ENCODE measurements at places on chromosomes 12 and 14. TPM values are rescaled to one million over a fixed set of nuclear protein-coding genes. Genes with fewer than 3 reads are reported as not detected.

- H3K27me3 ChIP-seq: no peaks in the 10 kb centered on the region
- no peaks in the 10 kb centered on the region for H3K36me3 ChIP-seq
- H3K27ac ChIP-seq: peak overlapping the region; percentile 89
- peak overlapping the region; percentile 80 for H3K4me3 ChIP-seq
Measured at GRCh38 chr14:58395562-58395811, 243 bp upstream of the TOMM20L start.

- peak overlapping the region; percentile 40 for H3K27ac ChIP-seq
- H3K4me1 ChIP-seq: peaks cover 9% of the 10 kb centered on the region
- H3K4me3 ChIP-seq: no peak overlapping the region
Measured at GRCh38 chr14:100294213-100294962, 11.9 kb downstream of the SLC25A29 start.

GRCh38 chr12:57553343-57554202 is 3.7 kb downstream of the KIF5A start:
- no peaks in the 10 kb centered on the region for H3K4me1 ChIP-seq
- H3K4me3 ChIP-seq: no peak overlapping the region
- no peak overlapping the region for H3K27ac ChIP-seq

DNA sequence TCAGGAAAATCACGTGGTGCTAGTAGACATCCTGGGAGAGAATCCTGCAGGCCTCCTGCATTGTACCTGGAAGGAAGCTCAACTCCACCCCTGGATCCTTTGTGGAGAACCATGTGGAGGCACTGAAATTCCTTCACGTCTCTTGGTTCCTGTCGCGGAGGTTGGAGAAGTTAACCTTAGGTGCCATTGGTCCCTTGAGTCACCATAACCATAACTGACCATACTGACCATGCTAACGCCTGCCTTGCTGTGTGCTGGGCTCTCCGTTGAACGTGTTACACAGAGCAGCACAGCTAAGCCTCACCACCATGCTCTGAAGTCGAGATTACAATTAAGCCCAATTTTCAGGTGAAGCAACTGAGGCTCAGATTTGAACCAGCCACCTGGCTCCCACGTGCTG is 18.6 kb downstream of the C14orf132 start:
- H3K36me3 ChIP-seq: no peaks in the 10 kb centered on the region
- H3K27me3 ChIP-seq: no peaks in the 10 kb centered on the region
- DNase-seq: no peak
- H3K4me1 ChIP-seq: no peaks in the 10 kb centered on the region
- H3K4me3 ChIP-seq: no peak overlapping the region
- no peak overlapping the region for H3K27ac ChIP-seq

CIDEB gene
- total RNA-seq: 10.4 TPM

CCDC184 gene
- total RNA-seq: 2.0 TPM

GRCh38 chr12:103647267-103647666 is 60.2 kb downstream of the STAB2 start:
- H3K36me3 ChIP-seq: no peaks in the 10 kb centered on the region
- no peak for DNase-seq
- H3K4me3 ChIP-seq: no peak overlapping the region
- no peak overlapping the region for H3K27ac ChIP-seq

DNA sequence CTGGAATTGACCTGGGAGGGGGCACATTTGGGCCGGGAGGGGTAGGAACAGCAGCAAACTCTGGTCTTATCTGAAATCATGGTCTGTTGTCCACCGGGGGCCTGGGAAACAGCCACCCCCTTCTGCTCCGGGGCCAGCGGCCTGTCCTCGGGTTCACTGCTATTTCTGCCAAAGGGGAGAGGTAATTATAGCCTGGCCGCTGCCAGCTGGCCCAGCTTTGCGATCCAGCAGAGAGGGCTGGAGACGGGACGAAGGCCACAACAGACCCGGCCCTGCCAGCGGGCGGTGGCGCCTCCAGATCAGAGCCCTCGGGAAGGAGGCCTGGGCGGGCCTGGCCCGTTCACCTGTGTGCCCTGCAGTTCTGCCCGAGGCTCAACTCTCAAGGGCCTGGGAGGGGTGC is at the start of gene C14orf180:
Gene C14orf180 (plus strand): TSS at position 258 of the 400 bp plus-strand sequence. CDS start 6,667 bp downstream, outside the sequence.
- peaks cover 5% of the 10 kb centered on the region for H3K4me1 ChIP-seq
- no peak within 1 kb of the TSS for H3K27ac ChIP-seq
- H3K27me3 ChIP-seq: no peaks in the 10 kb centered on the region

PRPF39 gene
- total RNA-seq: 54.4 TPM

- H3K27ac ChIP-seq: no peak overlapping the region
- no peak for DNase-seq
- no peaks in the 10 kb centered on the region for H3K36me3 ChIP-seq
- no peaks in the 10 kb centered on the region for H3K4me1 ChIP-seq
Measured at GRCh38 chr12:54870048-54870447, 15.7 kb downstream of the MUCL1 start.

- H3K4me1 ChIP-seq: no peaks in the 10 kb centered on the region
- DNase-seq: no peak
- H3K4me3 ChIP-seq: no peak overlapping the region
- no peaks in the 10 kb centered on the region for H3K36me3 ChIP-seq
- no peak overlapping the region for H3K27ac ChIP-seq
Measured at GRCh38 chr12:58728397-58728796, 191.9 kb downstream of the LRIG3 start.

DNA sequence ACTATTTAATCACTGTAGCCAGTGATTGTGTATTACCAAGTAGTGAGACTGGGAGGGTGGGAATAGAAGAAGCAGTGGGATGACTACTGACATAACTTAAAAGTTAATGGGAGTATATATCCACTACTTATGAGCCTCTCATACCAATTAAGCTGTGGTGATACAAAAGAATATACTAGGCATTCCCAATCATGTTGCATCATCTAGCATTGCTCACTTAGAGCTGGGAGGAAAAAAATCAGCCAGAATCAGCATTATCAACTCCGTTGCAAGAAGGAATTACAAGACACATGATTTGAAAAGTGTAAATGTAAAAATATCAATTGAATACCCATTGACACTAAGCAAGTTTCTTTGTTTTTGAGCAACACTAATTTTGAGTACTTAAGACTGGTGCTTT is 745 bp upstream of the PPP1R36 start:
- H3K27ac ChIP-seq: no peak overlapping the region
- no peak overlapping the region for H3K4me3 ChIP-seq
- H3K36me3 ChIP-seq: no peaks in the 10 kb centered on the region
- H3K27me3 ChIP-seq: peaks cover 6% of the 10 kb centered on the region

DNA sequence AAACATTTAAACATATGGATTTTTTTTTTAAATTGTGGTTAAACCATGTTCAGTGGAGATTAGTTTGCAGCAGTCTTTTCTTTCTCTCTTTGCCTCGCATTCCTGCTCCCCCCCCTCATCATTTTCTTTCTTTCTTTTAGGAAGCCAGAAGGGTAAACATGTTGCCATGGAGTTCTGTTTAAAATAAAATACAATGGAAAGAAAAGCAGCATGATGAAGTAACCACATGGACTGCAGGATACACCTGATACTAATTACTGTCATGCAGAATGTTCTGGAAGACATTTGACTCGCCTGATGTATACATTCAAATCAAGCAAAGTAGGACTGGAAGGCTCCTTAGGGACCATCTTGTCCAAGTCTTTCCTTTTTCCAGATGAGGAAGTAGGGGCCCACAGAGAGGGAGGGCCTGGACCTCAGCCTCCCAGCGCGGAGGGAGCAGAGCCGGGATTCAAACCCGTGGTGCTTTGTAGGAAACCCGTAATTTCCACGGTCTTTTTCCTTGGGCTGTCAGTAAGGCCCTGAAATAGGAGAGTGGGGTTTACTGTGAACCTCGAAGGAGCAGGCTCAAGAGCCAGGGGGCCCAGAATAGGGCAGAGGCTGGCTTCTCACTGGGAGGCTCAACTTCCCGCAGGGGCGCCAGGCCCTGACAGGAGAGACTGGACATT is 2.4 kb upstream of the MEG3 start:
- H3K27ac ChIP-seq: no peak overlapping the region
- H3K27me3 ChIP-seq: no peaks in the 10 kb centered on the region
- H3K4me1 ChIP-seq: no peaks in the 10 kb centered on the region

GLIPR1L1 gene
- total RNA-seq: not detected

DNA sequence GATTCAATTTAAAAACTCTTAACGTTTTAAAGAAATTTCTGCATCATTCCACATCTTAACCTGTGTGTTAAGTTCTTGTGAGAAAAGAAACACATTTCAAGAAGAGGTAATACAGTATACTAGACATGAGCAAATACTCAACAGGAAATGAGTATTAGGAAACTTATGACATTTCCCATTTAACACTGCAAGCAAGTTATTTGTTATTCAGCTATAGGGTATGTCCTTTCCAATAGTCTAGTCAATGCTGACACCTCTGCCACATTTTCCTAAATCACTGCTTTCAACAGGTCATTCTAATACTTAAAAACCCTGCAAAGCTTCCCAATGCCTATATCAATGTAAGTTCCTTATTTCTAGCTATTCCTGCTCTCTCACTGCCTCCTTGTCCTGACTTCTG is 93.1 kb downstream of the DDHD1 start:
- DNase-seq: no peak
- no peaks in the 10 kb centered on the region for H3K36me3 ChIP-seq
- no peaks in the 10 kb centered on the region for H3K27me3 ChIP-seq
- H3K27ac ChIP-seq: no peak overlapping the region
- no peak overlapping the region for H3K4me3 ChIP-seq

MSI1 gene
- 0.59 TPM for total RNA-seq

KRT78 gene
- not detected for total RNA-seq

DNA sequence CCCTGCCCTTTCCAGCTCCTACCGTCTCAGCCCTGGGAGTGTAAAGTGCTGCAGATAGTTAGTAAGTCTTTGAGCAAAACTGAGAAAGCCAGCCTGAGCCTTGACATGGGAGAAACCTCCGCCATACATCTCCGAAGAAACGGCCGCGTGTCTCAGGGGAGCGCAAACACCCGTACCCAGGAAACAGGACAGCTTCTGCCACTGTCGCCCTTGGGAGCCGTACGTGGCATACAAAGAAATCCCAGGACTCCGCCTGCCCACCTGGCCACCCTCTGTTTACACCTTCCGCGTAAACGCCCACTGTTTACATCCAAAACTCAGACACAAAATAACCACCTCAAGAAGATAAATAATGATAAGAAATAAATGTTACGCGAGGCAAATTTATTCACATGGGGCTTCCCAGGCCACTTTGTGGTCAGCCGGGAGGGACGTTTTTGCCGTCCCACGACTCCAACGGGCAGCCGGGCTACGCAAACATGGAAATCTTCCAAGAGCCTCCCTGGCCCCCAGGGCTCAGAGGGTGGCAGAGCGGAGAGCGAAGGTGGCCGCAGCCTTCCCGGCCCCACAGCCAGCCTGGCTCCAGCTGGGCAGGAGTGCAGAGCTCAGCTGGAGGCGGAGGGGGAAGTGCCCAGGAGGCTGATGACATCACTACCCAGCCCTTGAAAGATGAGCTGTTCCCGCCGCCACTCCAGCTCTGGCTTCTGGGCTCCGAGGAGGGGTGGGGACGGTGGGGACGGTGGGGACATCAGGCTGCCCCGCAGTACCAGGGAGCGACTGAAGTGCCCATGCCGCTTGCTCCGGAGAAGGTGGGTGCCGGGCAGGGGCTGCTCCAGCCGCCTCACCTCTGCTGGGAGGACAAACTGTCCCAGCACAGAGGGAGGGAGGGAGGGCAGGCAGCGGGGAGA is at the start of gene BDKRB2:
Gene BDKRB2 (plus strand): TSS at position 689 of the 908 bp plus-strand sequence. CDS start 32,269 bp downstream, outside the sequence.
- no peaks in the 10 kb centered on the region for H3K4me1 ChIP-seq
- H3K4me3 ChIP-seq: peak within 1 kb of the TSS; percentile 43
- H3K27me3 ChIP-seq: no peaks in the 10 kb centered on the region
- peak; percentile 77 for DNase-seq
- peak within 1 kb of the TSS; percentile 84 for H3K27ac ChIP-seq
- no peaks in the 10 kb centered on the region for H3K36me3 ChIP-seq

SLC25A47 gene
- not detected for total RNA-seq

BHLHE41 gene
- total RNA-seq: 29.7 TPM

DNA sequence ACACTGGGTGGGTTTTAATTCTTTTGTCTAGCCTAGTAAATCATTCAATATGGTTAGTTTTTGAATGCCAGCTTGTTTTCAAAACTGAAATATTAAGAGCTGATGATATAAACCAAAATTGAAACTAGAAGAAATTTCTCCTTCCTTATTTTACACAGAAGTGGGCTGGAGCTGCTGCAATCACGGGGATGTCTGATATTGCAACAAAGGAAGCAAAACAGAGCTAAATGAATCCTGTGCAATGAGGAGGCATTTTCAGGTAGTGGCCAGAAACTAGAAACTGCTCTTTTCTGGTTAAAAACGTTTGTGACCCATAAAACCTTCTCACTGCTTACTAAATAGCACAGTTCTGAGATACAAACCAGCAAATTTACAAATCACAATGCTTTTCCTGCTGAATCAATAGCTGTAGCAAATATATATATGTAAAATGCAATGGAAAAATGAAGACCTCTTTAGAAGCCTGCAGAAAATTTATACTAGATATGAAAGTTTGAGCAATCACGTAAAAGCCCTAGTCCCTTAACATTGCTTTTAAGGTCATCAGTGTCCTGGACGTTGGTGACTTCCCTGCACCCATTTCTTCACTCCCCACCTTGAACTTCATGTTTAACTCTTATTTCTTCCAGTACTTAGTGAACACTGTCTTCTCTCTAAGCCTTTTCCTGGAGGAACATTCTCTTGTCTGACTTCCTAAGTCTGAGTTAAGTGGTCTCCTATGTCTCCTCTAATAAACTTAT is 15.9 kb upstream of the LRRK2 start:
- no peak for DNase-seq
- H3K36me3 ChIP-seq: no peaks in the 10 kb centered on the region
- H3K4me3 ChIP-seq: no peak overlapping the region

DNA sequence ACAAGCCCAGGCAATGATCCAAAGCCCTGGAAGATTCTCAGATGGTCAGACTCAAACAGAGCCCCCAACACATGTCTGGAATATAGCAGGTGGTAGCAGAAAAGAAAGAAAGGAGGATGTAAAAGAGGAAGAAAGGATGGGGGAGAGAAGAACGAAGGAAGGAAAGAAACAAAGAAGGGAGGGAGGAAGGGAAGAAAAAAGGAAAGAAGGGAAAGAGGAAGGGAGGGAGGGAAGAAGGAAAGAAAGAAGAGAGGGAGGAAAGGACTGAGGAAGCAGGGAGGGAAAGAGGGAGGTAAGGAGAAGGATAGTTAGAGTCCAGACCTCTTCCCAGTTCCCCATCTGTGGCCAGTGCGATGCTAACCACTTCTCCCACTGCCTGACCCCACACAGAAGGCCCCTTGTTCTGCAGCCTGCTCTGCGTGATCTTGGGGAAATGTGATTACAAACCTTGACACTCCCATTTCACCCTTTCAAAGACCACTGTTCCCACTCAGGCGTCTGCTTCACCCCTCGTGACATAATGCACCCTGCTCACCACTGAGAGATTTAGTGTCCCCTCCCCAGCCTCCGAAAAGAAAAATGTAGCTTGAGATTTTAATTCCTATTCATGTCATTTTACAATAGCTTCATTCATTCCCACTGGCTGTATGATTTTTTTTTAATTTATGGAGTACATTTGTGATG is 357.9 kb downstream of the BCL11B start:
- H3K4me3 ChIP-seq: no peak overlapping the region
- H3K27ac ChIP-seq: no peak overlapping the region
- H3K36me3 ChIP-seq: no peaks in the 10 kb centered on the region

GRCh38 chr14:61374284-61374683 is 52.9 kb downstream of the PRKCH start:
- no peaks in the 10 kb centered on the region for H3K36me3 ChIP-seq
- no peak overlapping the region for H3K27ac ChIP-seq
- DNase-seq: no peak
- H3K4me3 ChIP-seq: no peak overlapping the region
- H3K27me3 ChIP-seq: no peaks in the 10 kb centered on the region

GRCh38 chr14:98623788-98624415 is 648.1 kb downstream of the BCL11B start:
- H3K36me3 ChIP-seq: no peaks in the 10 kb centered on the region
- H3K27me3 ChIP-seq: no peaks in the 10 kb centered on the region
- DNase-seq: no peak
- H3K4me1 ChIP-seq: no peaks in the 10 kb centered on the region
- H3K4me3 ChIP-seq: no peak overlapping the region
- no peak overlapping the region for H3K27ac ChIP-seq

SERPINA9 gene
- not detected for total RNA-seq

All from breast epithelium (tissue), 4 donors.